ENCODE measurements at places on chromosomes 1 and 21.

GRCh38 chr1:15693371-15693770 lies 9.3 kb downstream of the PLEKHM2 start:
- no peak for DNase-seq

- no peak for DNase-seq
Observed at GRCh38 chr1:150995896-150996295, 10.8 kb downstream of the MINDY1 start.

DNA sequence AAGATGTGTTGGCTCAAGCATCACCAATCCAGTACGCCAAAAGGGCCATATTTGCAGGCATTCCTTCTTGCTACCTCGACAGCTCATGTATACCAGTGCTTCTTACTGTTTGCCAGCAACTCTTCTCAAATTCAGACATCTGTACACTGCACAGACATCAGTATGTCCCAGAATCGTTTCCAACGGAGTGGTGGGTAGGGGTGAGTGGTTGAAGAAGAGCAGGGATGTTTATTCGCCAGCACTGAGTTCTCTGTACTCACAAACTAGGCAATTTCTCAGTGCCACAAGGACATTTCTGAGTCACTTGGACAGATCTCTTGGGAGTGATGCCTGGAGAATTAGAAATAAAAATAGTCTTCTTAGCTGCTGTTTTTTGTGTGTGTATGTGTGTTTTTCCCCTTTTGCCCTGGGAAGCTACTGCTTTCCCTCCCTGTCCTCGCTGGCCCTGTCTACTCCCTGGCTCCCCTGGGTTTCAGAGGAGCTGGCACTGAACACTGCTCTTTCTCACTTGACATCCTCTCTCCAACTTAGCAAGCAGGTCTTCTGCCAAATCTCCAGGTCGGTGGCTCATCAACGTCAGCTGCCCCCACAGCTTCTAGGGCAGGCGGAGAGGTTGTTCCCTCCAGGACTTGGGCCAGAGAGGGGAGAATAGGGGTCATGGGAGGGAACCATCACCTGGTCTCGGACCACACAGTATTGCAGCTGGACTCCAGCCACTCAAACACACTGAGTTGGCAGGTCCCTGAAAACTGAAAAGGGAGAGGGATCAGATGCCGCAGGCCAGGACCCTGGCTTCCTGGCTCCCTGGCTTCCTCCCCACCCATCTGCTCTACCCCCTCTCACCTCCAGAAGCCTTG lies 90.5 kb downstream of the NMNAT2 start:
- DNase-seq, result no peak

DNA sequence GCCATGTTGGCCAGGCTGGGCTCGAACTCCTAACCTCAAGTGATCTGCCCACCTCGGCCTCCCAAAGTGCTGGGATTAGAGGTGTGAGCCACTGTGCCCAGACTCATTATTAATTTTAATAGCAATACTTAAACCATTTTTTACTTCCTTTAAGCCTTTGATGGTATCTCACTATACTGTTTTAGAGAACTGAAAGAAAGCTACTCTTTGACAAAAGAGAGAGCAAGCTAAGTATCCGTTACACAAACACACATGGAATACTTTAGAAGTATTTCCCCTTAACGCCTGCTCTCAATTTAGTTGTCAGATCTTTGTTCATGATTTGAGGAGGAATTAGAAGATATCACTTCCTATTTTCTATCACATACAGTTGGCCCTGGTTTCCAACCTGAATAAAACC lies 189.4 kb downstream of the COP1 start:
- DNase-seq, result no peak

DNA sequence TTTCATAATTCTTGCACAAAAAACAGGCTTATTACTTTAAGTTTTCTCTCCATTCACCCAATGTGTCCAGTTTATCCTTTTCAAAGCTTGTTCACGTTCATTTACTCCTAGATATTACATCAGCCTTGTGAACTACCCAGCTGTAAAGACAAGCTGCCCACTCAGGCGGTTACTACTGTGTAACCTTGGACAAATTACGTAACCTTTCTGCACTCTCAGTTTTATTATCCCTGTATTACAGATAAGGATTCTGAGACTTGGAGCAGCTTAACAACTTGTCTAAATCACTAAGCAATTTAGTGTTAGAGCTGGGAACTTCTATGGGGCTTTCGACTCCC lies 20.5 kb upstream of the LPAR3 start:
- DNase-seq, result peak; percentile 49

DNA sequence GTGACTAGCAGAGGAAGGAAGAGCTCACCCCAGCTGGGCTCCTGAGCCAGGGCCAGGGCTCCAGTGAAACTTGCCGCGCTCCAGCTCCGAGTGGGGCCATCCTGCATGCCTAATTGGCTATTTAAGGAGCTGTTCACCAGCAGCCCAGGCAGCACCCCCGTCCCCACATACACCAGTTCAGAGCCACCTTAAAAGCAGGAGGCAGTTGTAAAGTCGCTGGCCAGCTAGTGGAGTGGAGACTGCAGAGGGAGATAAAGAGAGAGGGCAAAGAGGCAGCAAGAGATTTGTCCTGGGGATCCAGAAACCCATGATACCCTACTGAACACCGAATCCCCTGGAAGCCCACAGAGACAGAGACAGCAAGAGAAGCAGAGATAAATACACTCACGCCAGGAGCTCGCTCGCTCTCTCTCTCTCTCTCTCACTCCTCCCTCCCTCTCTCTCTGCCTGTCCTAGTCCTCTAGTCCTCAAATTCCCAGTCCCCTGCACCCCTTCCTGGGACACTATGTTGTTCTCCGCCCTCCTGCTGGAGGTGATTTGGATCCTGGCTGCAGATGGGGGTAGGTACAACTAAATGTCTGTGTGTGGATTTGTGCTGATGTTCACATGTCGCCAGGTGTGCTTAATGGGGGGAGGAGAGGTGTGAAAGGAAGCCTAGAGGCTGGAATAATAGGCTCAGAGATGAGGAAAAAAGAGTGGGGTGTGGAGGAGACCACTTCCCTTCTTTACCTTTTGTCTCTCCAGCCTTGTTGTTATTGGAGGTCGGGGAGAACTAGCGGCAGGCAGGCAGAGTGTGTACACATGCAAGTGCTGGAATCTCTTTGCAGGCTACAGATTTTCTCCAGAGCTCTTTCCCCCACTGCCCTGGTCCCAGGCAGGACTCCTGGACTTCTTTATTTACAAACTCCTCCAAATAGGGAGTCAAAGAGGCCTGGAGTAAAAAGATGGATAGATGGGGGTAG lies at the start of gene CA14:
CA14 (plus strand) TSS at position 151 of the 962 bp plus-strand sequence; CDS start at position 506, 355 bp downstream.
- DNase-seq, result no peak
